HCT116 (cell line): ENCODE measurements at places on chromosomes 2 and 18.

GRCh38 chr18:44556296-44556695, 124.4 kb upstream of the SETBP1 start:
- H3K4me1 ChIP-seq = no peaks in the 10 kb centered on the region
- H3K4me3 ChIP-seq = no peak overlapping the region
- no peak overlapping the region for H3K27ac ChIP-seq
- H3K36me3 ChIP-seq = no peaks in the 10 kb centered on the region
- DNase-seq = no peak

- H3K27ac ChIP-seq = no peak overlapping the region
- no peak overlapping the region for H3K4me3 ChIP-seq
- no peaks in the 10 kb centered on the region for H3K4me1 ChIP-seq
- no peaks in the 10 kb centered on the region for H3K36me3 ChIP-seq
- DNase-seq = no peak
Measured at GRCh38 chr2:73418343-73418742, 32.7 kb downstream of the ALMS1 start.

DNA sequence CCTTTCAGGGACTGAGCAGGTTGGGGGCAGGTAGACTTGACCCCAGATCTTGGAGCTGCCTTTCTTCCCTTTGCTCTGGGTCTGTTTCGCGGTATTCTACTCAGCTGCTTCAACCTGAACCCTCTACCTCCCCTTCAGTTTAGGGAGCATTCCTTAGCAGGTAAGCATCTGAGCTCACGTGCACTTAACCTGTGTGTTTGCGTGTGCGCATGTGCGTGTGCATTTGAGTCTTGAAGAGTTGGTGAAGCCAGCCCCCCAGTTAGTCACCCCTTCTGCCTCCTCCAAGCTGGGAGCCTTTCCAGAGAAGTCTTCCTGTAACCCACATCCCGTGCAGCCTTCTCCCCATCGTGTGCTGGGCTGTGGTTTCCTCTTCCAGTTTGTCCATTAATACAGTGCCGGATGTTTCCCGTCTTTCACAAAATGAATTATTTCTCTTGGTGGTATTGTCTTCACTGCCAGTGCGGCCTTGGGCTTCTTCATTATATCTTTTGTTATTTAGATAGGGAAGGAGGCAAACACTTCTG, 33.2 kb downstream of the B3GNT2 start:
- H3K4me3 ChIP-seq = no peak overlapping the region
- no peak overlapping the region for H3K27ac ChIP-seq
- H3K4me1 ChIP-seq = no peaks in the 10 kb centered on the region
- H3K27me3 ChIP-seq = no peaks in the 10 kb centered on the region

DNA sequence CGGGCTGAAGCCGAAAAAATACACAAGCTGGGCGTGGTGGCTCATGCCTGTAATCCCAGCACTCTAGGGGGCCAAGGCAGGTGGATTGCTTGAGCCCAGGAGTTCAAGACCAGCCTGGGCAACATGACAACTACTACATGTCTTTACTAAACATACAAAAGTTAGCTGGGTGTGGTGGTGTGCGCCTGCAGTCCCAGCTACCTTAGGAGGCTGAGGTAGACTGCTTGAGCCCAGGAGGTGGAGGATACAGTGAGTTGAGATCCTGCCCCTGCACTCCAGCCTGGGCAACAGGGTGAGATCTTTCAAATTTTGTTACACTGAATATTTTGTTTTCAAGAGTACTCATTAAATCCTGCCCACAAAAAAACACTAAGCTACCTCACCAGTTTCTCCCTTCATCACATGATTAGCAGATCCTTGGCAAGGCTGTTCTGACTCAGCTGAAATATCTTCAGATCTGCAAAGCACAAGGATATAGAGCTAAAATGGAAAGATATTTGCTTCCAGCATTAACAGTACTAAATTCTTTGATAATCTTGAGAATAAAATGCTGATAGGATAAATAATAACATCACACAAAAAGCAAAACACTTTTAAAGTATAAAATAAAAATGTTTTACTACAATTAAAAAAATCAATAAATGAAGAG, 28.2 kb upstream of the MCM6 start:
- no peak for DNase-seq
- H3K27me3 ChIP-seq = no peaks in the 10 kb centered on the region
- no peaks in the 10 kb centered on the region for H3K4me1 ChIP-seq
- H3K36me3 ChIP-seq = peaks cover 20% of the 10 kb centered on the region; the same call in 1 of the 2 replicates
- no peak overlapping the region for H3K27ac ChIP-seq

GRCh38 chr2:142897807-142898206, 20.3 kb downstream of the KYNU start:
- no peak overlapping the region for H3K27ac ChIP-seq
- H3K4me1 ChIP-seq = no peaks in the 10 kb centered on the region
- no peaks in the 10 kb centered on the region for H3K36me3 ChIP-seq
- H3K27me3 ChIP-seq = no peaks in the 10 kb centered on the region
- H3K4me3 ChIP-seq = no peak overlapping the region

DNA sequence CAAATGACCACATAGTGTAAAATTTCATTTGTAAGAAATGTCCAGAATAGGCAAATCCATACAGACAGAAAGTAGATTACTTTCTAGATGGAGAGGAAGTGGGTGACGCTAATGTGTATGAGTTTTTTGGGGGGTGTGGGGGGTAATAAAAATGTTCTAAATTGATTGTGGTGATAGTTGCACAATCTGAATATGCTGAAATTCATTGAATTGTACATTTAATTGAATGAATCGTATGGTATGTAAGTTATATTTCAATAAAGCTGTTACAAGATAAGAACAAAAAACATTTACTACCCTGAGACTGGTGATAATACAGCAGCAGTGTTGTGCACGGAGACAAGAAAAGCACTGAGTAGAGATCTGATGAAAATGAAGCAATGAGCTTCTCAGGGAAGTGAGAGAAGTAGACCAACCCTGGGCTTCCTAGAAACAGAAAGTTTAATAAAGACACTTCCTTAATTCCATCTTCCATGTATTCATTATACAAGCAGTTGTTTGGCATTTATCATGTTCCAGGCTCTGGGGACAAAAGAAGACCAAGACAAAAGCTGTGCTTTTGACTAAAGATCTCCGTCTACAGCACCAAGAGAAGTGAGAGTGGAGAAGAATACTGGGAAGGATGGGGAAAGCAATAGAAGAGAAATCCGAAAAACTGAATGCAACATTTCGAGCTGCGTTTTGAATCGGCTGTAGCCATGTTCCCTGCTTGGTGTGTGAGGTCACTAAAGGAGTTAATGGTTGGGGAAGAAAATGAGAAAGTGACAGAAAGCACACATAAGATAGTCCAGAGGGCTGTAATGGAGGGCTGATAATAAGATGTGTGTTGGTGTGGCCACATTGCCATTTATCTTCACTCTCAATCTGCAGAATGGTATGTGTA, 1.8 kb upstream of the PDE11A start:
- no peaks in the 10 kb centered on the region for H3K36me3 ChIP-seq
- peaks cover 32% of the 10 kb centered on the region for H3K4me1 ChIP-seq
- DNase-seq = no peak
- no peaks in the 10 kb centered on the region for H3K27me3 ChIP-seq

- H3K27ac ChIP-seq = no peak overlapping the region
- no peaks in the 10 kb centered on the region for H3K27me3 ChIP-seq
- H3K4me3 ChIP-seq = no peak overlapping the region
- H3K36me3 ChIP-seq = no peaks in the 10 kb centered on the region
- H3K4me1 ChIP-seq = no peaks in the 10 kb centered on the region
Measured at GRCh38 chr18:55078303-55078932, 119.2 kb upstream of the CCDC68 start.

DNA sequence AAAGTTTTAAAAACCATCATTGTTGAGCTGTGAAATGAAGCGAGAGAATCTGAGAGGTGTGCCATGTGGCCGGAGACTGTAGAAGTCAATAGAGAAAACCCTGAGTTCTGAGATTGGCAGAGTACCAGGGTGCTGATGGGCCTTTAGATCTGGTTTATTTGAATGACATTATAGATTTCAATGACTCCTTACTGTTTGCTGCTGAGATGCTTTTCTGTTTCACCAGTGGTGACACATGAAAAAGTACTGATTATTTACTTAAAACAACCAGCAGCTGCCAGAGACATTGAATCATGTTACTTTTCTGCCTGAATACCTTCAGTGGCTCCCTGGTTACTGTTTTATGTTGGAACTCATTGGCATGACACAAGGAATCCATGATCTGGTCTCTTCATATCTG, 602.7 kb upstream of the ZNF804A start:
- DNase-seq = no peak
- H3K4me1 ChIP-seq = no peaks in the 10 kb centered on the region
- H3K27ac ChIP-seq = no peak overlapping the region
- no peaks in the 10 kb centered on the region for H3K27me3 ChIP-seq

- H3K4me1 ChIP-seq = no peaks in the 10 kb centered on the region
- H3K36me3 ChIP-seq = peaks cover 33% of the 10 kb centered on the region
- H3K27ac ChIP-seq = no peak overlapping the region
Measured at GRCh38 chr2:86054535-86055082, 51.1 kb downstream of the POLR1A start.

- no peak overlapping the region for H3K27ac ChIP-seq
- H3K4me3 ChIP-seq = no peak overlapping the region
- DNase-seq = no peak
- no peaks in the 10 kb centered on the region for H3K4me1 ChIP-seq
- H3K36me3 ChIP-seq = peaks cover 7% of the 10 kb centered on the region; the same call in 1 of the 2 replicates
Measured at GRCh38 chr2:182031956-182032355, 46.3 kb downstream of the PPP1R1C start.

- H3K36me3 ChIP-seq = no peaks in the 10 kb centered on the region
- H3K27ac ChIP-seq = no peak overlapping the region
- DNase-seq = no peak
- no peaks in the 10 kb centered on the region for H3K27me3 ChIP-seq
Measured at GRCh38 chr2:229942671-229943070, 20.4 kb downstream of the FBXO36 start.

GRCh38 chr2:152607793-152608300, 109.4 kb downstream of the PRPF40A start:
- no peak overlapping the region for H3K27ac ChIP-seq
- no peaks in the 10 kb centered on the region for H3K27me3 ChIP-seq
- no peaks in the 10 kb centered on the region for H3K36me3 ChIP-seq
- DNase-seq = no peak

DNA sequence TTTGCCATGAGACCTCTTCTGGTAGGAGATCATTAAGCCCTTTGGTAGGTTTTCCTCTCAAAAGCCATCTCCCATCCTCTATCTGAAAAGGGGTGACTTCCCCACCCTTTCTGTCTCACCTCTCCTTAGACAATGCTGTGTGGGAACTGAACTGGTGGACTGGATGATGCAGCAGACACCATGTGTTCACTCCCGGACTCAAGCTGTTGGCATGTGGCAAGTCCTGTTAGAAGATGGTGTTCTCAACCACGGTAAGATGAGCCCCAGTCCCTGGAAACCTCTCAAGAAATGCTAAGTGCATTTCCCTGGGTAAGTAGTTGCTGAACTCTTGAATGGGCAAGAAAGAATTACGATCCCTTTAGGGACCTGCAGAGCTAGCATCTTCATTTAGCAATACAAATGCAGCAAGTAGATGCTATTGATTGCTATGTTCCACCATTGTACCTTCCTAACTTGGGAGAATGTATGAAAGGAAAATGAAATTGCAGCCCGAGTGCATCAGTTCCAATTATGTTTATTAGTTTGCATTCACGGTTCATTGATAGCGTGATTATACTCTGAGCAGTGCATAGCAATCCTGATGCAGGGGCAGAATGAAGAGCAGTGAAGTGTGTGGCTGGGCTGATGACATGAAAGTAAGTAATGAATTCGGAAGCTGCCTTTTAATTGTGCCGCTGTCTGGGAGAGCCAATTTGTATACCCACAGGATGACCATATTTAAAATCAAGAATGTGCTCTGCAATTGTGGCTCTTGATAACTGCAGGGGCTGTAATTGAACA, 110.0 kb upstream of the MAP3K20 start:
- H3K4me1 ChIP-seq = no peaks in the 10 kb centered on the region; the same call in 1 of the 2 replicates
- H3K36me3 ChIP-seq = no peaks in the 10 kb centered on the region
- H3K27ac ChIP-seq = no peak overlapping the region

GRCh38 chr2:119366161-119366648, 429 bp downstream of the C2orf76 start:
- peak overlapping the region; percentile 59 for H3K27ac ChIP-seq
- H3K27me3 ChIP-seq = no peaks in the 10 kb centered on the region
- DNase-seq = no peak
- peaks cover 18% of the 10 kb centered on the region; the same call in 1 of the 2 replicates for H3K36me3 ChIP-seq

DNA sequence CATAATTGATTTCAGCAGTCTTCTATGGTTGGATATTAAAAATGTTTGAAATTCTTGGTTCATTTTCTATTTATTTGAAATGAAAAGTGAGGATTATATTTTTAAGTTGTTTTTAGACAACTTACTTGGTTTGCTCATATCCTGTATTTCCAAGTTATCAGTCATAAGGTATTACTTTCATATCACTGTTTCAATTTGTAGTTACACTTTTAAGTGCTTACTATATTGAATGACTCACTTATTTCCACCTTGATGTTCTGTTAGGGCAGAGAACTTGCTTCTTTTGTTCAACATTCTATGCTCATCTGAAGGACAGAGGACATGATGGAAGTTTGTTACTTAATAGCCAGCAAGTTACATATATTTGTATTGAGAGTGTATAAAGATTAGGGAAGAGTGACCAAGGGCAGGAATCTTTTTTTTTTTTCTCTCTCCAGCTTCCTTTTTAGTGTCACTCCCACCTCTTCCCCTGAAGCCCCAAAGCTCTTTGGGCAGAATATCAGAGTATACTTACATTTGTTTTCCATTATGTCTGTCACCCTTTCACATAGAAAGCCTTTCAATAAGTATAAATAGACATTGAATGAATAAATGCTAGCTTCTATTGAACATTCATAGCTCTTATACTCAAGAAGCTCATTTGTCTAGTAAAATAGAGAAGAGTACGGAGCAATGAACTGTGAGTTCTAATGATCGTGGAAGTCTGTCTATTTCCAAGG, 28.1 kb downstream of the PIK3C3 start:
- H3K4me1 ChIP-seq = no peaks in the 10 kb centered on the region
- DNase-seq = no peak
- H3K4me3 ChIP-seq = no peak overlapping the region
- no peak overlapping the region for H3K27ac ChIP-seq

- H3K36me3 ChIP-seq = no peaks in the 10 kb centered on the region
- no peak overlapping the region for H3K27ac ChIP-seq
- no peaks in the 10 kb centered on the region for H3K27me3 ChIP-seq
Measured at GRCh38 chr18:7205346-7205745, 25.5 kb upstream of the LRRC30 start.

DNA sequence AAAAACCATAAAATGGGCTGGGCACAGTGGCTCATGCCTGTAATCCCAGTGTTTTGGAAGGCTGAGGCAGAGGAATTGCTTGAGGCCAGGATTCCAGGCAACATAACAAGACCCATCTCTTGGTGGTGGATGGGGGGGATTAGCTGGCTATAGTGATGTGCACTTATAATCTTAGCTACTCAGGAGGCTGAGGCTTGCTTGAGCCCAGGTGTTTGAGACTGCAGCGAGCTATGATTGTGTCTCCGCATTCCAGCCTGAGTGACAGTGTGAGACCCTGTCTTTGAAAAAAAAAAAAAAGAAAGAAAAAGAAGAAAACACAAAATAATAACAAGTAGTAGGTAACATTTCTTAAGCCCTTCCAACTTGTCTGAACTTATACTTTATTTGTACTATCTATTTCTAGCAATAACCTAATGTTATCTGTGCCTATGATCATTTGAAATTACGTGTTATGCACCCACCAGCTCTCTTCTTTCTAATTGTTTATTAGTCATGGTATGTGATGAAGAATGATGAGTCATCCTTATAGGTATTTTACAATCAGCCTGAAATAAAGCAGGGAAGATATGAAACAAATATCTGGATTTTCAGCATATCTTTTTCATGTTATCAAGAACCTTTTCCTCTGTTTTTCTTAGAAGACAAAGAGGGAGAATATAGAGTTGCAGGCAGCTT, 129.3 kb upstream of the UNC80 start:
- peaks cover 51% of the 10 kb centered on the region for H3K4me1 ChIP-seq
- DNase-seq = no peak
- H3K36me3 ChIP-seq = no peaks in the 10 kb centered on the region
- no peaks in the 10 kb centered on the region for H3K27me3 ChIP-seq
- peak overlapping the region; percentile 1; the same call in 1 of the 2 replicates for H3K27ac ChIP-seq
